PC-9 (cell line): ENCODE measurements at places on chromosomes 6 and 20. TPM values are rescaled to one million over a fixed set of nuclear protein-coding genes. Genes with fewer than 3 reads are reported as not detected.
A peak's percentile ranks its signal among the peaks of the same experiment; 100 is the strongest.

GRCh38 chr6:79718509-79719247, 87.5 kb downstream of the SH3BGRL2 start:
- no peak for DNase-seq

DNA sequence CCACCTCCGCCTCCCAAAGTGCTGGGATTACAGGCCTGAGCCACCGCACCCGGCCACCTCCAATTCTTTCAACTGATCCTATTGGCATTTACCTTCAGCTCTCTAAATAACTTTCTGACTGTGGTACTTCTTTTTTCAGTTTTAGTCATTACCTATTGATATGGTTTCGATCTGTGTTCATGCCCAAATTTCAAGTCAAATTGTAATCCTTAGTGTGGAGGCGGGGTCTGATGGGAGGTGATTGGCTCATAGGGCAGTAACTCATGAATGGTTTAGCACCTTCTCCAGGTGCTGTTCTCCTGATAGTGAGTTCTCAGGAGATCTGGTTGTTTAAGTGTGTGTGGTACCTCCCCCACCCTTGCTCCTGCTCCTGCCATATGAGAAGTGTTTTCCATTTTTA, 140.9 kb downstream of the LPA start:
- DNase-seq: no peak

- DNase-seq: peak; percentile 29
These were observed 7.6 kb downstream of the TREM1 start for GRCh38 chr6:41278699-41279405.

- no peak for DNase-seq
These were observed 7.6 kb upstream of the DEFB129 start for GRCh38 chr20:219290-220115.

ABHD16B gene
- total RNA-seq: not detected in 2 replicates

LGSN gene
- total RNA-seq: not detected in 2 replicates

- DNase-seq: no peak
These were observed 38.5 kb upstream of the DEK start for GRCh38 chr6:18302561-18303439.

- no peak for DNase-seq
These were observed 475.6 kb upstream of the ADGRB3 start for GRCh38 chr6:68159433-68159832.

GRCh38 chr20:35474303-35474871, 19.0 kb downstream of the CEP250 start:
- no peak for DNase-seq

TTK gene
- 28.7 and 40.3 TPM in 2 replicates for total RNA-seq

DNA sequence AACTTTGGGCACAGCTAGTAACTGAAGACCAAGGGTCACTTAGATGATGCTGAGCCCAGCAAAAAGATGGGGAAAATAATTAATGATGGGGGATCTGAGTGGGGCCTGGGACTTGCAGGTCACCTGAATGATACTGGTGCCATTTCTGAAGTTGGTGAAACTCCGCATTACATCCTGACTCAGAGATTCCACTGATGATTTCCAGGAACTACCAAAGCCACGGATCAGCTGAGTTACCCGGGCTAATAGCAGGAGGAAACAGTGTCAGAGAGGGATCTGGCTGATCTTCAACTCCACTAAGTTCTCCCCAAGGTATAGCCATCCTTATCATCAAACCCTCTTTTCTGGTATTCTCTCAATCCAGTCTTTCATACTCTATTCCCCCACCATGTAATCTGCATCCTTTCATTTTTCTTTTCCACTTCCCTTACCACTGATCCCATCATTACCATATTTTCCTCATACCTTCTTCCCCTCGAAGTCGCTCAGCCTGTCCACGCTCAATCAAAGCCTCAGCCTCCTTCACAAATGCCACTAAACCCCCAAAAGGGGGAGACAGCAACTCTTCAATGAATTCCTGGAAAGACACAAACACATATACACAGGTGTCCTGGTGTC, 20.2 kb downstream of the VPS52 start:
- DNase-seq: no peak

DNA sequence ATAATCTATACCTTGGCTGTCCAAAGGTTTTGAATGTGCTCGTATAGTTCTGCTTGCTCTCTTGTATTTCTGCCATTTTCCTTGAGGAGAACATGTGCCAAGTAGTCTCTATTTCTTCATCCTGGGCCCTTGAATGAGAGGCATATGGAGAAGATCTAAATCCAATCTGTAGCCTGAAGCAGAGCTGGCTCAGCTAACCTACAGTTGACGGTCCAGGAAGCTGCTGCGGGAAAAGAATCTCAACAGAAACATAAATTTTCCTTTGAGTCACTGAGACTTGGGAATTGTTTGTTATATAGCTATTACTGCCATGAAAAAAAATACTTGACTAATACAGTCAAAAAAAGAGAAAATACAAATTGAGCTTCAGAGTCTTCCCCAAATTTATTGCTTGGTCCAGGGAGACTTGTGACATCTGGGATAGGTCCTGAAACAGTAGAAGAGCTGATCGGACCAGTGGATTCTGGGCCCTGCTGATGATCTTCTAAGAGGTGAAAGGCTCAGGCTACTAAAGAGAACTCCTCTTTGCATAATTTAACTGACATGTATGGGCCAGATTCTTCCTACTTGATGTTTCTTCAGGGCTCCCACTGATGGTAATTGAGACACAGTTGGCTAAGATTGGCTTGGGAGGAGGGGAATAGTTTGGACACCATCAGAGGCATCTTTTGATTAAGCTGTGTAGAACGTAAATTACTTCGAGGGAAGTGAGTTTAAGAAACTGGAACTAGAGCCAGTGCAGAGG, 29.9 kb upstream of the PLCB4 start:
- no peak for DNase-seq

GRCh38 chr6:157683707-157684106, 139.3 kb upstream of the SNX9 start:
- DNase-seq: no peak

DST gene
- 217 and 237 TPM in 2 replicates for total RNA-seq

- DNase-seq: no peak
These were observed 43.3 kb downstream of the PPARD start for GRCh38 chr6:35385457-35386202.

DNA sequence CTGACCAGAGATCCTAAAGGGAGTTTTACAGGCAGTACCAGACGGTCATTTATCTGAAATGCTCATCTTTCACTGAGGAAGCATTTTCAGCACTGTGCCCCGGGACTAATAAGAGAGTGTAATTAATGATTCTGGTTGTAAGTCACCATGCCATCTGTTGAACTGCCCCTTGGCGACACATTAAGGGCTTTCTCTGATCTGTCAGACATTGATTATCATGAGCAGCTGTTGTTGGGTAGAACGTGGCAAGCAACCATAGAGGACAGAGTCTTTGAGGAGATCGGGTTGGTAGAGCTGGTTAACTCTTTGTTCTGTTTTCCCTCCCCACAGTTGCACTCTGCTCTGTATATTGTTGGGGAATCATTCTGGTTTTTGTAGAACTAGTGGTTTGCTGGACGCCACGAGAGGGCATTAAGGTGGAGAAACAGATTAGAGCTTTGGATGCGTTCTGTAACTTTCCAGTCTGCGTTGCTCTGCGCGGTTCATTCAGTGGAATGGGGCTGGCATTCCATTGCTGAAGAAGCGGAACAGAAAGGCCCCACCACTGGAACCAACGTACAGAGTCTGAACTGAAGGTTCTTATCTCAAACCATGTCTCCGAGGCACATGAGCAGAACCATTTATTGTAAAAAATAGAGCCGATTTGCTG, 34.3 kb downstream of the RPRD1B start:
- DNase-seq: no peak

SCUBE3 gene
- total RNA-seq: 0.10 and 0.17 TPM in 2 replicates

GRCh38 chr6:150282806-150283205, 86.0 kb upstream of the IYD start:
- no peak for DNase-seq

KIF6 gene
- not detected in 2 replicates for total RNA-seq

DNA sequence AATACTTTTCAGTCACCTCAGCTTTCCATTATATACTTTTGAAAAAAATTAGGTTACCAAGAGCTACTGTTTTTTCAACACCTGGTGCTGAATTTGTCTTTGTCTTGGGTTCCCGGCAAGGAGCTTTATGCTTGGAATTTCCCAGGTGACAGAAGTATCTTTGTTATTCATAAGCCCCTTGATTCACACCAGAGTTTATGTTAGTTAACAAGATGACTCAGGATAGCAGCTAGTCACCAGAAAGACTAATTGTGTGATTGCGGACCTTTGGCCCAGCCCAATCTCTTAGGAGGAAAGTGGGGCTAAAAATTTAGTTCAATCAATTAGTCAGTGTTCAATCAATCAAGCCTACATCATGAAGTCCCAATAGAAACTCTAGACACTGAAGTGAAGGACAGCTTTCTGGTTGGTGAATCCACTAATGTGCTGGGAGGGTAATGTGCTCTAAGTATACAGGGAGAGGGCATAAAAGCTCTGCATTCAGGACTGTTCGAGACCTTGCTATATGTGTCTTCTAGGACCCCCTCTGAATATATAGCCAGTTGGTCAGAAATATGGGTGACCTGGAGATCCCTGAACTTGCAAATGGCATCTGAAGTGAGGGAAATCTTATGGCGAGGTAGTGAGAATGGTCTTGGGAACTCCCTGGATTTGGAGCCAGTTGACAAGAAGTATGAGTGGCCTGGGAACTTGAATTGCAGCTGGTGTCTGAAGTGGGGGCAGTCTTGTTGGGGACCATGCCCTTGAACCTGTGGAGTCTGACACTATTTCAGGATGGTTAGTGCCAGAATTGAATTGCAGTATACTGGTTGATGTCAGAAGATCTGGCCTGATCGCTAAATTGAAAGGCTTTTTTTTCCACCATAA, 16.2 kb downstream of the TMEM30A start:
- DNase-seq: peak; percentile 62

DNA sequence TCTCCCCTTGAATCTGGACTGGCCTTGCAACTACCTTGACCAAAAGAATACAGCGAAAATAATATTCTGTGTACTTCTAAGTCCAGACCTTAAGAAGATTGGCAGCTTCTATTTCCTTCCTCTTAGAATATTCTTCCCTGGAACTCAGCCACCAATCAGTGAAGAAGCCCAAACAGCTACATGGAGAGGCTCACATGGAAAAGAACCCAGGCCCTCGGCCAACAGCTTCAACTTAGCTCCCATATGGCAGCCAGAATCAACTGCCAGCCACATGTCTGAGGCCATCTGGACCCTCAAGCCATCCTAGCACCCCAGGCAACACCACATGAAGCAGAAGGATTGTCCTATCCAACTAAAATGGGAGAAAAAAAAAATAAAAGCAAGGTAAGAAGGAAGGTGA, 178.8 kb downstream of the IBTK start:
- no peak for DNase-seq

- DNase-seq: no peak
These were observed 66.4 kb downstream of the LY86 start for GRCh38 chr6:6654599-6655575.

DNA sequence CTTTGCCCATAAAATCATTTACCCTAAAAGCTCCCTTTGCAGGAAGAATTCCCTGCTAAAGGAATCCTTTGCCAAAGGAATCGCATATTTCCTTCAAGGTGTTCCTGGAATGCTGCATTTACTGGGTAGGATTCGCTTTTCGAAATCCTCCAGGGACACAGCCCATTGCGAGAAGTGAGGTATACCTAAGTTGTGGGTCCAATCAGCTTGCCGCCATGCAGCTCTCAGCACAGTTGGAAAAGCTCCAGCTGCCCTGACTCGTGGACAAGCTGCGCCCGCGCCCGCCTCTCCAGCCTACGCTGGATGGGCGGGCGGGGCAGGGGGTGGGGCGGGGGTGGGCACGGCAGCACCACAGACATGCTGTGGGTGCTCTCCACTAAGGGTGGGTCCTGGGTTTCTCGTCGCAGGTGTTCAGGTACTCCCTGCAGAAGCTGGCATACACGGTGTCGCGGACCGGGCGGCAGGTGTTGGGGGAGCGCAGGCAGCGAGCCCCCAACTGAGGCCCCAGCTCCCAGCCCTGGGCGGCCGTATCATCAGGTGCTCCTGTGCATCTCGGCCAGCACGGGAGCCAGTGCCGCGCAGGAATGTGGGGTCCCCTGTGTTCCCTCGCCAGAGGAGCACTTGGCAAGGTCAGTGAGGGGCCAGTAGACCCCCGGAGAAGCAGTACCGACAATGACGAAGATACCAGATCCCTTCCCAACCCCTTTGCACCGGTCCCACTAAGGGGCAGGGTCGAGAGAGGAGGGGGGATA, 1.4 kb downstream of the NNAT start:
- no peak for DNase-seq

DNA sequence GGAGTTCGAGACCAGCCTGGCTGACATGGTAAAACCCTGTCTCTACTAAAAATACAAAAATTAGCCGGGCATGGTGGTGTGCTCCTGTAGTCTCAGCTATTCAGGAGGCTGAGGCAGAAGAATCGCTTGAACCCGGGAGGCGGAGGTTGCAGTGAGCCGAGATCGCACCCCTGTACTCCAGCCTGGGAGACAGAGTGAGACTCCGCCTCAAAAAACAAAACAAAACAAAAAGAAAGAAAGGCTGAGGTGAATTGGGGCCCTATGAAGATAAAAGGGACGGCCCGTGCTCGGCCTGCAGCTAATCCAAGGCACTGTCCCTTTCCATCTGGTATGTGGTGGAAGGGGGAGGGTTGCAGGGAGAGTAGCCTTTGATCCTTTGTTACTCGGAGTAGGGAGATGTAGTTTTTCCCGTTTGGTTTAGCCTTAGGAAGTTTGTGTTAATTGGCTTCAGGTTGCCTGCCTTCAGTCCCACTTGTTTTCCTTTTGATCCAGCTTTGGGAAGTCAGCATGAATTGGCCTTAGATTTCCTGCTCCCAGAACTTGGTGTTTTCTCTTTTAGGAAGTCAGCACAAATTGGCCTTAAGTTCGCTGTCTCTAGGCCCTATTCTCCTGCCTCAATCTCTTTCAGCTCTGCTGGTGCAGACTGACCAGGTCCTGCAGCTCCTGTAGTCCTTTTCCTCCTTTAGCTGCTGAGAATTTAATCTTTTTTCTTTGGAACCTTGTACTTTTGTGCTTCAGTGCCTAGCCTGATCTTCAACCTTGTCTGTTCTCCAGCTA, 36.1 kb upstream of the PAQR8 start:
- no peak for DNase-seq

DNA sequence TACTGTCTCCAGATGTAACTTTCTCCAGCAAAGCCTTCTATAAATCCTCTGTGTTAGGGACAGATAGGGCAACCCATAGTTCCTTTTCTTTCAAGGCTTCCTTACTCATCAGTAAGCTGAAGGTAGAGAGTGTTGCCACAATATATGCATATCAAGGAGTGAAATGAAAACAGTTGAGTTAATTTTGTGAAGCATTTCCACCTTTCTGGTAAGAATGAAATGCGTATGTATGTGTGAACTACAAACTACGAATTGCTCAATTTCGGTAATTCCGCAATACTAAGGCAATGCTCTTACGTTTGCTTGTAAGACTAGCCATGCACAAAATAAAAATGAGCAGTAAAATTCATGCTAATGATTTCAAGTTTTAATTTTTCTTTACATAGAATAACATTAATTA, 61.2 kb upstream of the HBS1L start:
- no peak for DNase-seq

- no peak for DNase-seq
These were observed 42.8 kb upstream of the UBR2 start for GRCh38 chr6:42520786-42521607.
